PC-9 (cell line): ENCODE measurements at places on chromosomes 2 and 18. TPM values are rescaled to one million over a fixed set of nuclear protein-coding genes. Genes with fewer than 3 reads are reported as not detected.

DNA sequence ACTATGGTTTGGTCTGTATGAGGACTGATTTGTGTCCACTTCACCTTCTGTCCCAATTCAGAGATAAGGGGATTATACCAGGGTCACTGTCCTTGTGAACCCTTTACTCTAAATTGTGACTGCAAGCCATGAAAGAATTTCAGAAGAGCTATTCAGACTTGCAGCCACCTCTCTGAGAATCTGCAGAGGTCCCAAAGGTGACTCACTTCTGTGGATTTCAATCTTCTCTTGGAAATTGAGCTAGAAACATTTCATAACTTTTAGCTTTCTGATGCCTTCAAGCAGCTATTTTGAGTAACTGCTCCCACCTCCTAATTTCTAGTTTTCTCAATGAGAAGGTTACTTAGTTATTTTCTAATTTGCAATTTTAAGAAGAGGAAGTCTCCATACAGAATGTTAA is 1242.4 kb upstream of the ACVR2A start:
- H3K36me3 ChIP-seq = no peaks in the 10 kb centered on the region
- no peak overlapping the region for H3K4me3 ChIP-seq
- DNase-seq = peak; percentile 9
- no peaks in the 10 kb centered on the region for H3K27me3 ChIP-seq
- H3K4me1 ChIP-seq = no peaks in the 10 kb centered on the region

GRCh38 chr2:180360283-180360618 is 353.2 kb upstream of the CWC22 start:
- H3K4me3 ChIP-seq = no peak overlapping the region
- H3K4me1 ChIP-seq = 0 out of 2 replicates have a peak, but pooled peaks cover 5% of the 10 kb centered on the region
- DNase-seq = no peak
- no peaks in the 10 kb centered on the region for H3K36me3 ChIP-seq
- no peaks in the 10 kb centered on the region for H3K27me3 ChIP-seq

- no peaks in the 10 kb centered on the region for H3K4me1 ChIP-seq
- DNase-seq = no peak
- H3K4me3 ChIP-seq = no peak overlapping the region
Measured at GRCh38 chr2:12391116-12391515, 325.6 kb upstream of the TRIB2 start.

GRCh38 chr2:104856086-104856972 is 2.4 kb downstream of the POU3F3 start:
- DNase-seq = no peak
- H3K4me1 ChIP-seq = no peaks in the 10 kb centered on the region
- H3K27me3 ChIP-seq = peaks cover 9% of the 10 kb centered on the region

DNA sequence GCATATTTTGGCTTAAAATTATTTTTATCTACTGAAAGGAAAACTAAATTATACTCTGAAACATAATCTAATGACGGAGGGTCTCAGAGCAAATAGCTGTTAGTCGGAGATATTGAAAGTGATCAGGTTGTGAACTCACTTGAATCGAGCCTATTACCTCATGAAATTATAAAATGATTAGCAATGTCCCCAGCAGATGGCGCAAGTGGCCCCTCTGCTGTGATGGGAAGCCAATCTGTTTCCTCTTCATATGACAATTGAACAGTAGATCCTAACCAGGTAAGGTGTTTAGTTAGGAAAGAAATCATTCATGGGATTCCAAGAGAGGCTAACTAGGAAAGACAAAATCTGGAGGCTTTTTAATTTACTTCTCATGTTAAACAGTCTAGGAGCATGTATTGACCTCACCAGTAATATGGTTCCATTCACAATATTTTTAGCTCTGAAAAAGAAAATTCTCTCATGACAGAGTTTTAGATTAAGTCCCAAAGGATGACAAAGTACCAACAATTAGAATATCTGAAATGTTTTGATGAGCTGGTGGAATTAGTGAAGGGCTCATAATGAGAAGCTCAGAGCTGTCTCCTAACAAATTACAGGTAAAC is 29.9 kb upstream of the MPPE1 start:
- H3K27me3 ChIP-seq = no peaks in the 10 kb centered on the region
- peak; percentile 70 for DNase-seq
- no peaks in the 10 kb centered on the region for H3K36me3 ChIP-seq
- no peak overlapping the region for H3K4me3 ChIP-seq

- no peaks in the 10 kb centered on the region for H3K4me1 ChIP-seq
- no peak for DNase-seq
- H3K36me3 ChIP-seq = no peaks in the 10 kb centered on the region
- H3K27ac ChIP-seq = no peak overlapping the region
- H3K27me3 ChIP-seq = no peaks in the 10 kb centered on the region
Measured at GRCh38 chr18:8777846-8778245, 72.5 kb downstream of the MTCL1 start.

- no peak overlapping the region for H3K27ac ChIP-seq
- no peaks in the 10 kb centered on the region for H3K4me1 ChIP-seq
- H3K4me3 ChIP-seq = no peak overlapping the region
- no peaks in the 10 kb centered on the region for H3K36me3 ChIP-seq
- no peaks in the 10 kb centered on the region for H3K27me3 ChIP-seq
Measured at GRCh38 chr2:195419033-195419432, 238.0 kb upstream of the SLC39A10 start.

GRCh38 chr2:239259603-239260298 is 141.1 kb downstream of the HDAC4 start:
- H3K27ac ChIP-seq = no peak overlapping the region
- H3K4me1 ChIP-seq = peaks cover 21% of the 10 kb centered on the region
- H3K27me3 ChIP-seq = no peaks in the 10 kb centered on the region
- H3K36me3 ChIP-seq = no peaks in the 10 kb centered on the region
- H3K4me3 ChIP-seq = no peak overlapping the region
- DNase-seq = no peak

DNA sequence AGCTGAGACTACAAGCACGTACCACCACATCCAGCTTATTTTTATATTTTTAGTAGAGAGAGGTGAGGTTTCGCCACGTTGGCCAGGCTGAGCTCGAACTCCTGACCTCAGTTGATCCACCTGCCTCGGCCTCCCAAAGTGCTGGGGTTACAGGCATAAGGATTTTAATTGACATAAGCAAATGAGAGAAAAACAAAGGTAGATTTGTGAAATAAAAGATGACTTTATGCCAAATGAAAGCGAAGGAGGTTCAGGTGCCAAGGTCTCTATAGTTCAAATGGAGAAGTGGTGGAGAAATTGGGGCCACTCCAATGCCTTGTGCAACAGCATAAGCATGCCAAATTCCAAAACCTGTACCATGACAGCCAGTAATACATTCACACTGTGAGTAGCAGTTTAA is 180.6 kb downstream of the MREG start:
- no peaks in the 10 kb centered on the region for H3K36me3 ChIP-seq
- H3K4me3 ChIP-seq = no peak overlapping the region
- no peaks in the 10 kb centered on the region for H3K27me3 ChIP-seq
- no peak overlapping the region for H3K27ac ChIP-seq

DNA sequence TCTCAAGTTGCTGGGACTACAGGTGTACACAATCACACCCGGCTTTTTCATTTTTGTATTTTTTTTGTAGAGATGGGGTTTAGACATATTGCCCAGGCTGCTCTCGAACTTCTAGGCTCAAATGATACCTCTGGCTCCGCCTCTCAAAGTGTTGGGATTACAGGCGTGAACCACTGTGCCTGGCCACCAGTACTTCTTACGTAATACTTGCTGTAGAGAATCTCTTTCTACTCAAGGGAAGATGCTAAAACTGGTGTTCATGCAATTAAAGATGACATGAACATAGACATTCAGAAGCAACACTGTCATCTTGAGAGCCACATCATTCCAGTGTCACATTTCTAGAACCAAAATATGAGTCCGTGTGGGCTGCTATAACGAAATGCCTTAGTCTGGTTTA is 53.7 kb upstream of the FRZB start:
- H3K36me3 ChIP-seq = peaks cover 50% of the 10 kb centered on the region
- H3K4me1 ChIP-seq = peaks cover 19% of the 10 kb centered on the region
- no peaks in the 10 kb centered on the region for H3K27me3 ChIP-seq
- H3K4me3 ChIP-seq = no peak overlapping the region

DNA sequence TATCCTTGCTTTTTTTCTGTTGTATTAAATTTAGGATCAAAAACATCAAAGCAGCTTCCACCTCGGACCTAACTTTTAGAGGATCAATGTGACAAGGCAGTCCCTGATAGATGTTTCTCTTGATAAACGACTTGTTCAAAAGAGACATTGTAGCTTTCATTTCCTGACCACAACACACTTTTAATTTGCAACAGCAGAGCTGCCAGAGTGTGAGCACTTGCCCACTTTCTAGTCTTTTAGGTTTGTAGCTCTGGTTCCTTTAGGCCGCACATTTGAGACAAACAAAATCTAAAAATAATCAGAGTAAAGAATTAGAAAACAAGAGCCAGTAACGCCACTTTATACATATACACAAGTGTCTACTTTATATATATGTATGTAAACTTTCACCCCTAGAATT is 3.1 kb downstream of the FIGN start:
- no peak for DNase-seq
- H3K27ac ChIP-seq = no peak overlapping the region
- H3K36me3 ChIP-seq = no peaks in the 10 kb centered on the region
- no peaks in the 10 kb centered on the region for H3K27me3 ChIP-seq
- H3K4me3 ChIP-seq = no peak overlapping the region

DNA sequence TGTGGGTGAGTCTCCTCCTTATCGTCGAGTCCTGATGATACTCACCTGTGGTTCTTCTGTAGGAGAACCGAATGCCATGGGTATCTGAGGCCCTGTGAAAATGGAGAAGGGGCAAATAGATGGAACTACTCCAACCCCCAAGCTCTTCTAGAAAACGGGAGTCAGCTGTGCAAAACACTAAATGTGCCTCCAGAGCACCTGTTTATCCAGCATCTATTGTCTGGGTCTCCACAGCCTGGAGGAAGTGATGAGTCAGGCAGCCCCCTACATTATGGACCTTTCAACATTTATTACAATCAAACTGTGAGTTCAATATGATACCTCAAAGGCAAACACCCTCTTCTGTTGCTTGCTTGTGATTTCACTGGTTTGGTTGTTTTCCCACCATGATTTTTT is 9.8 kb upstream of the LRRFIP1 start:
- DNase-seq = no peak
- H3K27me3 ChIP-seq = no peaks in the 10 kb centered on the region
- H3K4me1 ChIP-seq = peaks cover 19% of the 10 kb centered on the region
- H3K36me3 ChIP-seq = no peaks in the 10 kb centered on the region

GRCh38 chr18:33469699-33470098 is 29.2 kb upstream of the CCDC178 start:
- H3K4me3 ChIP-seq = no peak overlapping the region
- H3K36me3 ChIP-seq = no peaks in the 10 kb centered on the region
- H3K4me1 ChIP-seq = no peaks in the 10 kb centered on the region
- no peak overlapping the region for H3K27ac ChIP-seq

DNA sequence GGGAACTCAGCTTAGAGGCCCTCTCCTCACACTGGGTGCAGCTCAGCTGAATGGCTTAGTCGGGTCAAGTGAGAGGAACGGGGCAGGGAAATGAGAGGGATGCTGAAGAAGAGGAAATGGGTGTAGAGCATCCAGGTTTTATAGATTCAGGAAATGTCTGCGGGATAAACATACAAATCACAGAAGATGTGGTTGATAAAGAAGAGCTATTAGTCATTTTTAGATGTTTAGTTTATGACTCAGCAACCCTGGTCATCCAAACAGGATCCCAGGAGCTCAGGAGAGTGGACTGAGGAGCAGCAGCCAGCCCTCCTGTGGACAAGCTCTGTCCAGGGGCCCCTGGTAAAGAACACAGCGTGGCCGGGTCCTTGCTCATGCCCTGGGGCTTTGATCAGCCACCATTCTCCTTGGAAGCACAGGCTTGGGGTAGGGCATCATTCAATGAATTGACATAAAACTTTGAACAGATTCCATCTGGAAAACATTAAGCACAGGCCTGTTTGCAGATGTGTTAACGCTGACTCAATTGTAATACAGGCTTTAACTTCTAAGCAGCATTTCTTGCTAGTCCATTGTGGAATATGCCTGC is 83.0 kb downstream of the NPAS2 start:
- peak; percentile 85 for DNase-seq
- peaks cover 34% of the 10 kb centered on the region for H3K36me3 ChIP-seq
- H3K4me1 ChIP-seq = peaks cover 60% of the 10 kb centered on the region
- H3K27ac ChIP-seq = peak overlapping the region; percentile 93
- H3K4me3 ChIP-seq = no peak overlapping the region; the same call in 1 of the 2 replicates

DNA sequence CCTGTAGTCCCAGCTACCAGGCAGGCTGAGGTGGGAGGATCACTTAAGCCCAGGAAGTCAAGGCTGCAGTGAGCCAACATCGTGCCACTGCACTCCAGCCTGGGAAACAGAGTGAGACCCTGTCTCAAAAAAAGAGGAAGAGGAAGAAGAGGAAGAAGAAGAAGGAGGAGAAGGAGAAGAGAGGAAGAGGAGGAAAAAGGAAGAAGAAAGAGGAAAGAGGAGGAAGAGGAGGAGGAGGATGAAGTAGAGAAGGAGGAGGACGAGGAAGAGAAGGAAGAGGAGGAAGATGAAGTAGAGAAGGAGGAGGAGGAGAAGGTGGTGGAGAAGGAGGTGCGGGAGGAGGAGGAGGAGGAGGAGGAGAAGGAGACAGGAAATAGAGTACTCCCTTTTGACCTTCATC is 38.0 kb downstream of the CFAP210 start:
- H3K27me3 ChIP-seq = no peaks in the 10 kb centered on the region
- DNase-seq = no peak
- H3K36me3 ChIP-seq = no peaks in the 10 kb centered on the region

GRCh38 chr2:1812926-1813325 is 68.6 kb upstream of the PXDN start:
- no peak overlapping the region for H3K4me3 ChIP-seq
- no peak for DNase-seq
- H3K27me3 ChIP-seq = peaks cover 65% of the 10 kb centered on the region

GRCh38 chr18:40493316-40493715 is 1461.7 kb upstream of the PIK3C3 start:
- H3K4me3 ChIP-seq = no peak overlapping the region
- no peaks in the 10 kb centered on the region for H3K36me3 ChIP-seq
- no peak for DNase-seq
- H3K4me1 ChIP-seq = no peaks in the 10 kb centered on the region

- no peak overlapping the region for H3K4me3 ChIP-seq
- DNase-seq = no peak
- no peaks in the 10 kb centered on the region for H3K36me3 ChIP-seq
- peaks cover 13% of the 10 kb centered on the region for H3K4me1 ChIP-seq
- H3K27me3 ChIP-seq = no peaks in the 10 kb centered on the region
Measured at GRCh38 chr2:70347831-70348230, 46.0 kb upstream of the FAM136A start.

DNA sequence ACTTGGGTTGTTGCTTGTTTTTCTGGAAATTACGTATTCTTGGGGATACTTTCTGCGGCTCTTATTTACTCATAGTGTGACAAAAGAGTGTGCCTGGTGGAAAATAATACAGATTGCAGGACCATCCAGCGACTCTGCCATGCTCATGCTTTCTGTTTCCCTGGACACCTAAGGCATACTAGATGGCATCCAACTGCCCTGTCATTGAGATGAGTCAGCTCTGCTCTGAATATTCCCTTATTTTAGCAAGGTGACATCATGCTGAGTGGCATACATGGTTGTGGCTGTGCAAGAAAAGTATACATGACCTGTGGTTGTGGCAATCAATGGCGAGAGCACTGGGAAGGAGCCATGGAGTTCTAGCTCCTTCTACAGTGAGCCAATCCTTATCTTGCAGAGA is 471.0 kb downstream of the TMEM182 start:
- no peak for DNase-seq
- no peak overlapping the region for H3K27ac ChIP-seq
- H3K4me1 ChIP-seq = no peaks in the 10 kb centered on the region
- H3K27me3 ChIP-seq = no peaks in the 10 kb centered on the region

GRCh38 chr2:17617516-17617915 is 77.0 kb downstream of the VSNL1 start:
- H3K4me1 ChIP-seq = peaks cover 27% of the 10 kb centered on the region
- no peak overlapping the region for H3K4me3 ChIP-seq
- H3K27me3 ChIP-seq = no peaks in the 10 kb centered on the region
- H3K27ac ChIP-seq = no peak overlapping the region

ARHGAP28 gene
- total RNA-seq = not detected in 2 replicates

FAM98A gene
- total RNA-seq = 24.8 and 33.7 TPM in 2 replicates

EFHD1 gene
- total RNA-seq = 10.6 and 15.0 TPM in 2 replicates

COBLL1 gene
- total RNA-seq = 6.6 and 8.0 TPM in 2 replicates

GKN1 gene
- not detected in 2 replicates for total RNA-seq

ANTXR1 gene
- 36.1 and 48.3 TPM in 2 replicates for total RNA-seq
